ENCODE measurements at places on chromosomes 3 and 15.
A peak's percentile ranks its signal among the peaks of the same experiment; 100 is the strongest.

GRCh38 chr3:191873736-191874135, 412.8 kb downstream of the PYDC2 start:
- DNase-seq: no peak

DNA sequence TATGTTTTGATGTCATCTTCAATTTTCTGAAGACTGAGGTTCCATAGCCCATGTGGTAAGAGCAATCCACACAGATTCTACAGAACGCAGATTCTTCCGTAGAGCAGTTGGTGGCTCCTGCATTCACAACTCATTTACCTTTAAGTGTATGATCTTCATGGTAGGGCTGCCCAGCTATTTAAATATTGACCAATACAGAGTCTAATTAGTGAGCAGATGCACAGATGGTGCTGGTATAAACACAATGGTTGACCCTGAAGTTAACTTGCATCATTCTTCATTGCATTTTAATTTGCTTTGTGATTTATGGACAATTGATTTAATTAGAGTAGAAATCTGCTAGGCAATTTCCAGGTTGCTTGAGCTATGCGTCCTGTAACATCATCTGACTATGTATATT, 269.2 kb downstream of the SQOR start:
- DNase-seq: no peak

GRCh38 chr15:29092376-29093064, 177.1 kb downstream of the NSMCE3 start:
- DNase-seq: no peak

DNA sequence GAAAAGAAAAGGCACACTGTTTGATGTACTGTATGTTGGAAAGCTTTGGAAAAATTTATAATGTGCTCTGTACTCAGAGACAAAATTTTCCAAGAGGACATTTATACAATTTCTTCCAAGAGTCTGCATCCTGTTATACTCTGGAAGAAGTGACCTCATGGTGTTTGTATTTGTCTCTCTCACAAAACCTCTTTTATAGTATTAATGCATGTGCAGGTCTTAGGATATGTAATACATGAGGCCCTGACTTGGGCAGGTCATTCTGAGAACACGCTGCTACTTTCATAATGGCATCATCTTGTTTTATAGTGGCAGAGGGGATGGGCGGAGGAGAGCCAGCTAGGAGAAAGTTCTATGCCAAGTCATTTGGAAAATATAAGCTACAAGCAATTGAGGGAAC, 72.0 kb upstream of the P3H2 start:
- DNase-seq: no peak

DNA sequence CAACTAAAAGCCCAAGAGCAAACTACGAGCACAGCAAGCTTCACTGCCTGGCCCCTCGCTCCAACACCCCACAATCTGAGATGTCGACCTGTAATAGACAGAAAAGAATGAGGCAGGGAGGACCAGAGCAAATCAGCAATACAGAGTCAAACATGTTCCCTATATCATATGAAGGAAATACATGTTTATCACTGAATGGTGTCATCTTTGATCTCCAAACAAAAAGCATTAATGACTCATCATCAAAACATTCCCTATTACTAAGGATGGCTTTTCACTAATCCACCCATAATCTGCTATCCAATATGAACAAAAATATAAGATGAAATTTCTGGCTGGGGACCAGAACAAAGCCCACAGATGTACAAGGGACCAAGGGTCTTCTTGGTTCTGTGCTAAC, 34.7 kb downstream of the MYO5A start:
- no peak for DNase-seq

DNA sequence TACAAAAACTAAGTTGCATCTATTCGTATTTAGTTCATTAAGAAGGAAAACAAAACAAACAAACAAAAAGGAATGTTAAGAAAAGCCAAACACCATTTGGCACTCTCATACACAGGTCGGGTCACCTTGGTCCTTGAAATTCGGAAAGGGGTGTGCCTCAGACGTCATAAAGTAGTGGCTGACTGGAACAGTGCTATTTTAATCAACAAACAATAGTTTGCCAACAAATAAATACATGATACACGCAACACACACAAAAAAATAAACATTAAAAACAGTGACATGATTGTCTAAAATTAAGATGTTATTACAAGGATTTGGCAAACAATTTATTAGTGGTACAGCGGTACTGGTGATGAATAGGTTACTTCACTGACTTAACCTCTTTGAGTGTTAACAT, 579.6 kb downstream of the MECOM start:
- no peak for DNase-seq

GRCh38 chr3:115281697-115282675, 134.9 kb upstream of the ZBTB20 start:
- DNase-seq: no peak

GRCh38 chr3:58038675-58039292, 30.6 kb downstream of the FLNB start:
- DNase-seq: no peak

DNA sequence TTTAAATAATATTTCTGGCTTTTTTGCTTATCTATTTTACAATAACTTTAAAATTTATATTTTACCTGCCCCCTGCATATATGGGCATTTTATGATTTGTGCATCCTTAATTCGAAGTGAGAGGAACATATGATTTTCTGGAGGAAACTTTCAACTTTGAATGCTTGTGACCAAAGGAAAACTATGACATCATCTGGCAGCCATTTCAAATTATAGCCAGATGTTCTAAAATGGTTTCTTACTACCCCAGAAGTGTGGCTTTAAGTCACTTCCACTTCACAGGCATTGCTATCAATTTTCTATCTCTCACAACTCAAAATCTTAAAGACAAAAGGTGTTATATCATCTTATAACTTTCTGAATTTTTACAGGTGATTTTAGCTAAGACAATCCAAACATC, 508.8 kb downstream of the RBMS3 start:
- DNase-seq: no peak

DNA sequence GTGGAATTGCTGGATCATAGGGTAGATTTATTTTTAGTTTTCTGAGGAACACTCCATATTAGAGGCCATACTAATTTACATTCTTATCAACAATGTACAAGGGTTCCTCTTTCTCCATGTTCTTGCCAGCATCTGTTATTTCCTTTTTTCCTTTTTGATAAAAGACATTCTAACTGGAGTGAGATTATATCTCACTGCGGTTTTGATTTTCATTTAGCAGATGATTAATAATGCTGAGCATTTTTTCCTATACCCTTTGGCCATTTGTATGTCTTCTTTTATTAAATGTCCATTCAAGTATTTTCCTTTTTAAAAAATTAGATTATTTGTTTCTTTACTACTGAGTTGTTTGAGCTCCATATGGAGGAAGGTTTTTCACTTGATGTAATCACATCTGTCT, 1189.5 kb downstream of the ZPLD1 start:
- DNase-seq: no peak

DNA sequence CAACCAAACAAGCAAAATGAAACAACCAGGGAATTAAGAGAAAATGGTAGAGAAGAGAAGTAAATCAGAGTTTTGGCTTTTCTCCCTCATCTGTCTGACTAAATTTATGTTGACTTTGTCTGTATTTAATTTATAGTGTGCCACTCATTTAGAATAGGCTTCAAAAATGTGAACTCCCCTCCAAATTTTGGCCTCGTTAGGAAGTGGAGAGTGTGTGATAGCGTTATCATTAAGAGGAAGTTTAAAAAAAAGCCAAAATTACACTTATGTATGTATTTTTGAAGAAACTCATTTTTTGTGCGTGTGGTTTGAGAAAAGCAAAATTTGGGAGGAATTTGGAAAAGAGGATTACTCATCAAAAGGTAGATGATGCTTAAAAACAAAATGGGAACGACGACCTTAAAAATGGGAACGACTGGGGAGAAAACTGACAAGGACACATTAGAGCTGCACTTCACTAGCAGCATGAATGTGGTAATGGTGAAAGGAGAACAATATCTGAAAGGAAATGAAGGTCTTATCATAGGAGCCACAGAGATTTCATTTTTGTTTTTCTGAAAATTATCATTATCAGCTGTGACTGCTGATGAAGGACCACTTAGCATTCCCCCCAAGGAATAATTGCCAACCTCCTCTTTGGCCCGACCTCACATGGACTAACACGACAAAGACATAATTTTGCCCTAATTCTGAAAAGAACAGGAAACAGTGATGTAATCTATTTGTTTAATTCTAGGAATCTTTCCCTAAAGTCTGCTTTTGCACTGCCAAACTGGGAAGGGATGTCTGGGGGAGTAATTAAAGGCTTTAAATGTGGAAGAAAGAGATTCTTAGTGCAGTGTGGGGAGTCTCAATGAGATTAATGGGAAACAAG, 163.2 kb upstream of the P2RY1 start:
- DNase-seq: no peak

- no peak for DNase-seq
Observed at GRCh38 chr3:52313188-52313773, 2.8 kb upstream of the DNAH1 start.

GRCh38 chr3:139534455-139534812, 5.1 kb downstream of the RBP1 start:
- no peak for DNase-seq

DNA sequence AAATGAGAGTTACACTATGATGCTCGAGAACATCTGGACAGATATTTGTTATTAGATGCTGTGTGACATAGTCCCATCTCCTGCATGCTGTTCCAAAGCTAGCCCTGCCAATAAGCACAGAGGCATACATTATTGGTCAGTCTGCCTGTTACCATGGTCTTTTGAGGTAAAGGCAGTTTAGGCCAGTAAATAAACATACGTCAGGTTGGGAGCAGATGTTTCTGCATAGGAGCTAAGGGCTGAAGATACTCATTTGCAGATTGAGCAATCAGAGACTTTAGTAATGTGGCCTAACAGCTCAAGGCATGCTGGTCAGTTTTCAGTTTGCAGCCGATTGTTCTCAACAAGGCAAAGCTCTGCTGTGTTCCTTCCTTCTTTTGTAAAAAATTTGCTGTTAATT, 192.9 kb downstream of the ADAMTSL3 start:
- DNase-seq: no peak

- DNase-seq: peak; percentile 76
Observed at GRCh38 chr3:122514123-122515019, at the start of gene KPNA1. KPNA1 (minus strand) TSS chr3:122514939; CDS start chr3:122496565, 18,374 bp downstream.

- no peak for DNase-seq
Observed at GRCh38 chr3:45564172-45564571, 30.4 kb upstream of the LIMD1 start.

- DNase-seq: no peak
Observed at GRCh38 chr3:195587406-195587805, 3.7 kb upstream of the APOD start.

- DNase-seq: no peak
Observed at GRCh38 chr3:22732641-22733040, 470.5 kb upstream of the UBE2E2 start.

- DNase-seq: no peak
Observed at GRCh38 chr3:139281522-139282196, 62.2 kb upstream of the MRPS22 start.

- DNase-seq: no peak
Observed at GRCh38 chr3:63936925-63937324, 24.7 kb upstream of the SCAANT1 start.

DNA sequence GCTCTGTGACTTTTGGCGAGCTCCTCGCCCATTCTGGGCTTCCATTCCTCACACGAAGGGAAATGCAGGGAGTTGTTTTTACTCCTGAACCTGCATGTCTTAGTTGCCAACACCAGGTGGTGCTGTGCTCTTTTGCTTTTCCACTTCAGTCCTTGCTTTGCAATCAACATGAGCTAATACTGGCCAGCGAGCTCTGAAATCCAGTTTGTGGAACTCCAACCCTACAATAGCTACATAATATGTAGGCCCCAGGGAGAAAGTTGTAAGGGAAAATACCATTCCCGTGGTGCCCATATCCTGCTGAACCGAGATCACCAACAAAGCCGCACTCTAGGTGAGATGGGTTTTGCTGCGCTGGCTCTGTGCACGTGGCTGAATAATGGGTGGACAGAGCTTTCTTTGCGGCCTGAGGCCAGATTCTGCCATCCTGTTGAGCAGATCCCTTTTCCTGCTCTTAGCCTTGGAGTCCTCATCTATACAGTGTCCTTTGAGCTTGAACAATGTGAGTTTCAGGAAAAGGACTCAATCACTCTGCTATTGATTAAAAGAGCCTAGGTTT, 25.0 kb downstream of the LSM3 start:
- DNase-seq: no peak

DNA sequence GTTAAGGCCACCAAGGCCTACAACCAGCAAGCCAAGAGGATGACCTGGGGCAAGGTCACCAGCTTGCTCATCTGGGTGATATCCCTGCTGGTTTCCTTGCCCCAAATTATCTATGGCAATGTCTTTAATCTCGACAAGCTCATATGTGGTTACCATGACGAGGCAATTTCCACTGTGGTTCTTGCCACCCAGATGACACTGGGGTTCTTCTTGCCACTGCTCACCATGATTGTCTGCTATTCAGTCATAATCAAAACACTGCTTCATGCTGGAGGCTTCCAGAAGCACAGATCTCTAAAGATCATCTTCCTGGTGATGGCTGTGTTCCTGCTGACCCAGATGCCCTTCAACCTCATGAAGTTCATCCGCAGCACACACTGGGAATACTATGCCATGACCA, 3.6 kb downstream of the CXCR6 start:
- DNase-seq: no peak

- no peak for DNase-seq
Observed at GRCh38 chr3:193947596-193947995, 188.4 kb upstream of the HES1 start.

GRCh38 chr3:105999856-106000255, 131.0 kb upstream of the CBLB start:
- DNase-seq: no peak

DNA sequence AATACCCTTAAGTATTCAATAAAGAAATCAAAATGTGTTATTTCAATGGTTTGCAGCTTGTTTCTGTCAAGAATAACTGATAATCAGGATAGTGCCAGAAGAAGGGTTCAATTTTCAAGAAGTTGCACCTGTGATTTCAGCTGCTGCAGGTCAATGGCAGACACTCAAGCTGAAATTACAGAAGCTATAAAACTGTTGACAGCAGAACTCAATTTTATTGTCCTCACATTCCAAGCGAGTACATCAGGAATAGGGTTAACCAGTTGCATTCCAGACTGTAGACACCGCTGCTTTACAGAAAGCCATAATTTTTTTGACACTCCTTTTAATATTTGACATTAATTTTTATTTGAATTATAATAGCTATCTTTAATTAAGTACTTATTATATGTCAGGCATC, 364.1 kb downstream of the CGGBP1 start:
- DNase-seq: no peak

DNA sequence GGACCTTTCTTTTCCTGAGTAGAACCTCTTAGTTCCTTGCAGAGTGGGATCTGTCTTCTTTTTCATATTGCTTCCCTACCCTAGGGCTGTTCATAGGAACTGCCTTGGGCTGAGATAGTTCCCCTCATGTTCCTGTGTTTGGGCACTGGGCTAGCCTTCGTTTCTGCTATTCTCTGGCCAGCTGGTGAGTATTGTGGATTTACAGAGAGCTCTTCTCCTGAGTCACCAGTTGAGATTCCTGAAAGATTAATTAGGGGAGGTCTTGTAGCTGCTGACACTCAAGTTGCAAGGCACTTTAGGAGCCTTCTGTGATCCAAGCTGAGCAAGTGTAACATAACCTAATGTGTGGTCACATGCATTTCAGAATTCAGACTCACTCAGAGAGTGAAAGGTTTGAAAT, 30.7 kb downstream of the CHD2 start:
- DNase-seq: no peak

GRCh38 chr3:127646501-127647046, 17.6 kb downstream of the PODXL2 start:
- no peak for DNase-seq

GRCh38 chr15:74402873-74403587, 30.7 kb downstream of the SEMA7A start:
- peak; percentile 51 for DNase-seq

- no peak for DNase-seq
Observed at GRCh38 chr3:17626395-17626794, 116.0 kb downstream of the TBC1D5 start.

All from activated CD8-positive, alpha-beta memory T cell treated with anti-CD3 and anti-CD28 coated beads for 1 hour (primary cell).